ENCODE measurements at places on chromosomes 6 and 20. TPM values are rescaled to one million over a fixed set of nuclear protein-coding genes. Genes with fewer than 3 reads are reported as not detected.
A peak's percentile ranks its signal among the peaks of the same experiment; 100 is the strongest.

The CST4 gene
- total RNA-seq = not detected

DNA sequence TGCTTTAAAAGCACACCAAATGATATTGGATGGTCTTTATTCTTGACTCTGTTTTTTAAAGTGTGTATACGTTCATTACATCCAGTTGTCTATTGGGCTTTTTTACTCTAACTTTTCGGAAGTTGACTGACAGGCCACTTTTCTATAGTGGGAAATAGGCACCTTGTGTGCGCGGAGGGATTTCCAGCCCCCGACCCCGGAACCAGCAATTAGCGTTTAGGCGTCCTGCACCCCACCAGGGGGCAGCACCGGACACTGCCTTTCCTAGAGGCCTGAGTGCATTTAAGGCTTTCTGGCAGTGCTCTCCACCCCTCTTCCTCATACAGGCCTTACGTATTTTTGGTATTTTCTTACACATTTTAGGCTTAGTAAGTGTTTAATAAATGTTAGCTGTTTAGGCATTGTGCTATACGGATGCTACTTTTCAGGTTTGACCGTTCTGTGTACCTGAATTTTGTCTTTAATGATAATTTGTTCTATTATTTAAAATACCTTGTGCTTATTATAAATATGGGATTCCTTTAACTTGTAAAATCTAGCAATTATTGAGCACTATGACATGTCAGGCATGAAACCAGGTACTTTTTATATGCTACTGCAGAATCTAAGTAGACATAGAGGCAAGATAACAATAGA lies 231.8 kb downstream of the BCKDHB start:
- DNase-seq = peak; percentile 13

GRCh38 chr6:37651991-37652390 lies 45.7 kb downstream of the MDGA1 start:
- no peak for DNase-seq

DNA sequence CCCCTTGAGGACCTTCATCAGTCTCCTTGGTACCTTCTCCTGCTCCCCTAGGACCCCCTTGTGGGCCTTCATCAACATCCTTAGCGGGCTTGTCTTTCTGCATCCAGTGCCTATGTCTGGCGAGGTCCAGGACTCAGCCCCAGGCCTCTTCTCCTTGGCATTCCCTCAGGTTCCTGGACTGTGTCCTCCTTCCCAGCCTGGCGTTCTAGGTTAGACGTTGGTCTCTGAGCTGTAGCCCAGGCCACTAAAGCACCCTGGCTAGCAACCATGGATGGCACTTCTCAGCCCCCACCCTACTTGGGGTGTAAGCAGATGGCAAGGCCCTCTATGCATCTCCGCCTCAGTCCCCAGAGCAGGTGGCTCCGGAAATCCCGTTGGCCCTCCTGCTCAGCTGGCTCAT lies 51.5 kb upstream of the NNAT start:
- no peak for DNase-seq

The HFE gene
- 13.2 TPM for total RNA-seq

- DNase-seq = no peak
Observed at GRCh38 chr6:3456395-3456897, 404 bp downstream of the SLC22A23 start.

- DNase-seq = no peak
Observed at GRCh38 chr20:52777171-52777570, 195.0 kb upstream of the TSHZ2 start.

The SPATS1 gene
- not detected for total RNA-seq

- no peak for DNase-seq
Observed at GRCh38 chr20:62482974-62483373, 7.2 kb upstream of the GATA5 start.

DNA sequence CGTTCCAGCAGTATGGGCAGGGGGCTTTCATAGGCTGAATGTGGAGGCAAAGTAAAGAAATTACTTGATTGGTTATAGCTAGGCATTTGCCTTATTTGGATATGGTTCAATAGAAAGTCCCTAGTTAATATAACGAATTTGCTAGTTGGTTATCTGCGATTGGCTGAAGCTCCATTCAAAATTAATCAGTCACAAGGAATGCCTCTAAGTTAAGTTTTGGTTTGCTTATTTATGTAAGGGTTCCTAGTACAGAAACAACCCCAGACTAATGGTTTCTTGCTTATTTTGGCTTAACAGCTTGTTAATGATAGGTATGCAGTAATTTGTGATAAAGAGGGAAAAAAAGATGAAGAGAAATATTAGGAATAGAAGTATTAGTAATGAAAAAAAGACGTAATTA lies 87.5 kb downstream of the JAG1 start:
- DNase-seq = no peak

The RSPH4A gene
- 0.14 TPM for total RNA-seq

DNA sequence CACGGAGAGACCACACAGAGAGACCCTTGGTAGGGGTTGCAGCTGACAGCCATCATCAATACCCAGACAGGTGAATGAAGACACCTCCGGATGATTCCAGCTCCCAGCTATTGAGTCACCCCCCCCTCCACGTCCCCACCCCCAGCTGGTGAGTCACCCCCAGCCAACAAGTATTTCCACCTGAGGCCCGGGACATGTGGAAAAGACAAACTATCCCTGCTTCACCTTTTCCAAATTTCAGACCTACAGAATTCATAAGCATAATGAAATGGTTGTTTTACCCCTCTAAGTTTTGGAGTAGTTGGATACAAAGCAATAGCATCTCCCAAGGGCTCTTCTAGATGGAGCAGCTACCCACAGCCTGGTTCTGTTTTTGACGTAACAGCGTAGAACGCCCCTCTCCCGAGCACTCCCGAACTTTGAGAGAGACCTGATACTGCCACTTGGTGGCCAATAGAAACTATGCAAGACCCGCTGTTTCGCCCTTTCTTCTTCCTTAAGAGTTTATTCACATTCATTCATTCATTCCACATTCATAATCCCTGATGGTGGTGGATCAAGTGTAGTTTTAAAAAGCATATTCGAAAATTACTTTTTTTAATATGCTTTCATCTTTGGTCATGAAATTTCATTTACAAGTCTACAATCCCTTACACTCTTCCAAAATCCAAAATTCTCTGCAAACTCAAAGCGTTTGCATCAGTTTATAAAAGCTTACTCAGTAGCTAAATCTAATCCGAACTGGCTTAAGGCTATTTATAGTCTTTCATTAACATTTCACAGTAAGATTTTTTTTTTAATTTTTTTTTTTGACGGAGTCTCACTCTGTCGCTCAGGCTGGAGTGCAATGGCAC lies 15.1 kb upstream of the PPP1R16B start:
- DNase-seq = peak; percentile 86

All from foreskin keratinocyte (primary cell).